Right ventricle myocardium superior (tissue), 1 donor: ENCODE measurements at places on chromosomes 7 and 10.

GRCh38 chr10:43420369-43421200 is 11.6 kb upstream of the HNRNPF start:
- DNase-seq = peak; percentile 94

GRCh38 chr10:43167498-43167889 is 29.2 kb downstream of the CSGALNACT2 start:
- DNase-seq = no peak

- DNase-seq = no peak
Measured at GRCh38 chr10:133316266-133316665, 7.6 kb downstream of the ZNF511 start.

- no peak for DNase-seq
Measured at GRCh38 chr10:87589645-87590051, 70.0 kb upstream of the PAPSS2 start.

GRCh38 chr10:43287056-43288007 is 20.5 kb upstream of the RASGEF1A start:
- DNase-seq = no peak

GRCh38 chr7:37598824-37599223 is 84.7 kb upstream of the GPR141 start:
- no peak for DNase-seq

DNA sequence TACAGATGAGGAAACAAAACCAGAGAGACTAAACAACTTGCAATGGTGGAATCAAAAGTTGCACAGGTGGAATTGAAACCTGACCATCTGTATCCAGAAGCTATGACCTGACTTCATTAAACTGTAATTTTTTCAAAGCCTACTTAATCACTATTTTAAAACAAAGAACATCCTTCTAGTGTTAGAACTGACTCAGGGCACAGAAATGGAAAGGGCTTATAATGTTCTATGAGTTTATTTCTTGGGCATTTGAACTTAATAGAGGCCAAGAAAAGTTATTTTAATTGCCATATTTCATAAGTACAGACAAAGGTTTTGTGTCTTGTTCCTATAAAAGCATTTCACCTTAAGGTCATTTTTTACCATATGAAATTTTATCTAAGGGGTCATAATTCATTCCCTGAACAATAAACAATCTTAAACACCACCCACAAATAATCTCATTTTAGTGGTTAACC is 8.8 kb downstream of the ITGB1 start:
- no peak for DNase-seq

GRCh38 chr10:90484518-90484917 is 373.3 kb downstream of the HTR7 start:
- peak; percentile 39 for DNase-seq

DNA sequence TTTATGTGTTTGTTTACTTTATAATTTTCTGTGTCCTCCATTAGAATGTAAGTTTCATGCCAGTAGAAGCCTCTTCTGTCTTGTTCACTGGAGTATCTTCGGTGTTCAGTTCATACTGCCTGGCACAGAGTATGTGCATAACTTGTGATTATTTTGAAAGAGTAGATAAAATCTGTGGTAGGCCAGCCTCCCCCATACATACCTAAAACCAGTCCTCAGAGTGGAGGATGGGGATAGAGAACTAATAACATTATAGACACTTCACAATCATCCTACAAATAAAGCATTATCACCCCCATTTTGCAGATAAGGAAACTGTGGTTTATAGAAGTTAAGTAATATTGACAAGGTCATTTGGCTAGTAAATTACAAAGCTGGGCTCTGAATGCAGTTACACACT is 28.0 kb downstream of the VIM start:
- no peak for DNase-seq

DNA sequence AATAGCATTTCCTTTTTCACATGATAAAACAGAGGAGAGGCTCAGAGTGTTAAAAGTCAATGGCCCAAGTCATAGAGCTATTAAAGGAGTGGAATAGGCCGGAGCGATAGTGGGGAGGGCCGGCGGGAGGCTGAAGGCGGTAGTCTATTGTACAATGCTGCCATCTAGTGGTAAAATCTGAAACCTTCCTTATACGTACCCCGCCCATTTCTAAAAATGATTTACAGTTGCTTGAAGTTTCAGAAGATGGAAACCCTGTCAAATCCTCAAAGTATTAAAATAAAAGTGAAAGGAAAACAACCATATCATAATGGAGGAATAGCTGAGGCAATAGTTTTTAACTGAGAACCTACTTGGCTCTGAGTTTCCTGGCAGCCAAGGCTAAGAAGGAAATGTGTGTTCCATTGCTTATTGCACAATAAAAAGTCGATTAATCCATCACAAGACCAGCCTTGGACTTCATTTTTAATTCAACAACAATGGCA is 209.1 kb downstream of the CCSER2 start:
- DNase-seq = peak; percentile 66

DNA sequence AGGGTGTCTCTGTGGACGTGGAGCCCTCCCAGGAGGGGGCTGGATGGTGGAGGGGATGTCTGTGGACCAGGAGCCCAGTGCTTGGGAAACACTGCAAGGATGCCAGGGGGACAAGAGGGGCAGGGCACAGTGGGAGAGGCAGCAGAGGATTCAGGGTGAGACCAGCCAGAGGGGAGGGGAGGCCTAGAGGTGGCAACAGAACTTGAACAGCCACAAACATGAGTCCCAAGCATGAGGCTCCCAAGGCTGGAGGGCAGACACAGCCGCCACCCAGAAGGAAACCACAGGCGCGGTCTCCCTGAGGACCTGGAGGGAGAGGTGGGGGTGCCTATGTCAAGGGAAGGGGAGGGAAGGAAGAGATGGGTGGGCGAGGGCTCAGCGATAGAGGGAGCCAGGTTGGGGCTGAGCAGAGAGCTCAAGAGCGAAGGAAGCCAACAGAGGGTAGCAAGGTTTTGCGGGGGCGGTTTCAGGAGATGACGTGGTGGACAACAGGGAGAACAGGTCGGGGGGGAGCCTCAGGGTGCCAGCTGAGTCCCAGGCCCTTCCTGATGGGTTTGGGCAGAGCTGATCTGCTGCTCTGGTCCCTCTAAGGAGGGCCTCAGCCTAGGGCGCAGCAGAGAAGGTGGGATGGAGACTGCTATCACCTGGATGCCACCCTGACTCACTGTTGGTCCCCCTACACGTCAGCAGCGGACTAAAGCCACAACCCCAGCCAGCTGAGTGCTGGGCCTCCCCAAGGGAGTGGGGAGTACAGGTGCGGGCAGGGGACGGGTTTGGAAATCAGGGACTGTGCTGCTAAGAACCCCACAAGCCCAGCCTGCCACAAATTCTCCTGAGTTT is 6.7 kb upstream of the PILRA start:
- DNase-seq = no peak

DNA sequence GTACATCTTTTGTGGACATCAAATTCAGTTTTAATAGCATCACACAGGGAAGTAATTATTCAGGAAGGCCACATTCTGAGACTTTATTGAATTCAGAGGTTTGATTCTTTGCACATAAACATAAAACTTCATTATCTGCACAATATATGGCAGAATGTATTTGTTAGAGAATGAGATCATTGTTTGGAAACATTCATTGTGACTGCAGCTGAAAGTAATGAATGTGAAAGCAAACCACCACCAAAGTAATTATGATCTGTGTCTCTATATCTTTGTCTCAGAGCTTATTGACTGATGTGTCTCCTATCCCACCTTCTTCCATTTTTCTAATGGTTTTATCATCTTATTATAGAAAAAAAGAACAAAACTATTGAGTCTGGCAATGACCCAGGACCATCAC is 340.9 kb upstream of the PCDH15 start:
- no peak for DNase-seq

DNA sequence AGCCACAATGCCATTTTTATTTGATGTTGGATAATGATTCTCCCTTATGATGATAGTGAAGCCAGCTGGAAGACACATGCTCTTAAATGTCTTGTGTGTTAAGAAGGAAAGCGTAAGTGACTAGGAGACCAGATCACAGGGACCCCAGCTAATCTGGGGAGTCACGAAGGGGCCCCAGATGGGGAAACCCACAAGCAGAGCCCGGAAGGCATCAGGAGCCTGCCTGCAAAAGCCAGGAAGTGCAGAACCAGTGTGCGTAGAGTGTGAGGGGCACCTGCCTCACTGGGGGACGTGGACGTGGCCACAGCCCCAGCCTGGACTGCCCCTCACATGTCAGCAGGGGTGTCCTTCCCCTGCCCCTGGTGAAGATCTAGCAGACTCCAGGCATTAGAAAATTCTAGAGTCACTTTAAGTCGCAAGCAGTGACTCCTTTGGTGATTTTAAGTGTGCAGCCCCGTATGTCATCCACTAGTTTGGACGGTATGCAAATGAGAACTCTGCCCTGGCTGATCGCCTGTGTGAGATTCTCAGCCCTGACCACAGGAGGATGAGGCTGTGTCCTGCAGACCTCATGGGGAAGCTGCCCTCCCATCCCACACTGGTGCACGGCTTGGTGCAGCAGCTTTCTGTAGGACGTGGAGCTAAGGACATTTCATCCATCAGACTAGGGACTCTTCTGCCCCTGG is 243.0 kb downstream of the WDR37 start:
- no peak for DNase-seq

GRCh38 chr10:81280497-81281479 is 594.2 kb upstream of the NRG3 start:
- DNase-seq = no peak

GRCh38 chr10:29841724-29842649 is 207.2 kb upstream of the SVIL start:
- peak; percentile 77 for DNase-seq

DNA sequence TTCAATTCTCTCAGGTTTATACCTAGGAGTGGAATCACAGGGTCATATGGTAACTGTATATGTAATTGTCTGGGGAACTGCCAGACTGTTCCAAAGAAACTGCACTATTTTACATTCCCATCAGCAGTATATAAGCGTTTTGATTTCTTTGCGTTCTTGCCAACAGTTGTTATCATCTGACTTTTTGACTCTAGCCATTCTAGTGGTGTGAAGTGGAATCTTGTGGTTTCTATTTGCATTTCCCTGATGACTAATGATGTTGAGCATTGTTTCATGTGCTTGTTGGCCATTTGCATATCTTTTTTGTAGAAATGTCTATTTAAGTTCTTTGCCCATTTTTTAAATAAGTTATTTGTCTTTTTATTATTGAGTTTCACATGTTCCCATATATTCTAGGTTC is 44.3 kb upstream of the ZC3HAV1 start:
- no peak for DNase-seq

DNA sequence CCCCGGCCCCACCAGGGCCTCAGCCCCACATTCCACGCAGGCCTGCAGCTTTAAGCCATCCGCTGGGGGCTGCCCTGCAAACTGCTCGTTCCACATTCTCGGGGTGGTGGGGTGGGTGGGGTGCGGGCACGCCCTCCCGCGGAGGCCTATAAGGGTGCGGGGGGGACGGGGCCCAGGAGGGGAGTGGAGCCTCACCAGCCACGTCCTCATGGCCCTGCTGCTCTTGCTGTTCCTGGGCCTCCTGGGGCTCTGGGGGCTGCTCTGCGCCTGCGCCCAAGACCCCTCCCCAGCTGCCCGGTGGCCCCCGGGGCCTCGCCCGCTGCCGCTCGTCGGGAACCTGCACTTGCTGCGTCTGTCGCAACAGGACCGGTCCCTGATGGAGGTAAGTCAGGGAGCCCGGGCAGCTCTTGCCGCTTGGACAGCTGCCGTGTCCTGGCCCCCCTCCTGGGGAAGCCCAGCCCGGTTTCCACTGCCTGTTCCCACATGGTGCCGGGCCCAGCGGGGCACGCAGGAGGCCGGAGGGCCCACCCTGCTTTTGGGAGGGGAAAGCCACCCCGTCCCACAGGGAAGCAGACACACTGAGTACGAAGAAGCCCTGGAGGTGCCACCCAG is at the start of gene CYP2W1:
CYP2W1 (plus strand) TSS at position 178 of the 612 bp plus-strand sequence; CDS start at position 209, 31 bp downstream.
- no peak for DNase-seq

GRCh38 chr7:155357573-155358041 is 59.9 kb downstream of the INSIG1 start:
- no peak for DNase-seq
